CD8-positive, alpha-beta memory T cell (primary cell): ENCODE measurements at places on chromosomes 7 and 10. TPM values are rescaled to one million over a fixed set of nuclear protein-coding genes. Genes with fewer than 3 reads are reported as not detected.

DNA sequence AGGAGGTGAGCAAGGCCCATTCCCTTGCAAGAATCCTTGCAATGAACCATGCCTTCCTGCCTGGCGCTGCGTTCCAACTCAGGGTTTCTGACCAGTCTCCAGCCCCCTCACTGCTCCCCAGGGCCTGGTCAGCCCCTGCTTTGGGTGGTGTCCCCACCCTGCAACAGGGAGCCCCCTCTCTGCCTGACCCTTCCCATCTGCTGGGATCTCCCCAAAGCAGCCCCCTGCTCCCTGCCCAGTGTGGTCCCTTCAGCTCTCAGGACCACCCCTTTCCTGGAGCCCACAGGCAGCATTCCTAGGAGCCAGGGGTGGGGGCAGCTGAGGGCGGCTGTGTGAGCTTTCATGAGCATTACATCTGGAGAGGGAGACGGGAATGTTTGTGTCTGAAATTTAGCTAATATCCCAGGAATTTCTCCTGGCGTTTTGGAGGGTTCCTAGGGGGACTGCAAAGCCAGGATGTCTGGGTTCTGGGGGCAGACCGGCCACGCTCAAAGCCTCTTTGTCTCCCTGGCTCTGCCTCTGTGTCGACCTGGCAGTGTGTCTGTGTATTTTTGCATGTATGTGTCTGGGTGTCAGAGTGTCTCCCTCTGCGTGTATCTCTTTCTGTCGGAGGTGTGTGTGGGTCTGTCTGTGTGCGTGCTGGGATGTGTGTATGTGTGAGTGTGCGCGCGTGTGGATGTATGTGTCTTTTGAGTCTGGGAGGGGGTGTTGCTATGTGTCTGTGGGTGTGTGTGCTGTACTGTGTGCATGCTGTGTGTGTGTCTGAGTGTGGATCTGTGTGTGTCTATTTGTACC is 300.5 kb upstream of the ZMIZ1 start:
- no peaks in the 10 kb centered on the region for H3K4me1 ChIP-seq
- no peak overlapping the region for H3K27ac ChIP-seq
- no peak overlapping the region for H3K4me3 ChIP-seq
- H3K27me3 ChIP-seq: no peaks in the 10 kb centered on the region
- no peaks in the 10 kb centered on the region for H3K36me3 ChIP-seq

DNA sequence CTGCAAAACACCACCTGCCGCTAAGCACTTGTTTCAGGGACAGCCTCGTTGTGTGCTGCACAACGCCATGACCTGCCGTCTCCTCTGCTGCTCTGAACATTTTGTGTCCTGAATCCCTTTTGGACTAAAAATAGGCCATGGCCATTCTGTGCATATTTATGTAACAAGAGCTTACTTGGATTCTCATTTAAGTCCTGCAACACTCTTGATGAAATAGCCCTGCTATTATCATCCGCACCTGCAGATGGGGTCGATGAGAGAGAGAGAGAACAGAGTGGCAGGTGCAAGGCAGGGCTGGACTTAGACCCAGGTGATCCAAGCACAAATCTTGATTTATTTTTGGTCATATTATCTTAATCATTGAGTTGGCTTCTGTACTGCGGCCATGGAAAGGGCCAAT is 121.2 kb upstream of the PRKCQ start:
- no peaks in the 10 kb centered on the region for H3K4me1 ChIP-seq
- no peaks in the 10 kb centered on the region for H3K27me3 ChIP-seq
- H3K27ac ChIP-seq: no peak overlapping the region
- H3K36me3 ChIP-seq: no peaks in the 10 kb centered on the region
- no peak for DNase-seq

The SPAM1 gene
- not detected for polyA plus RNA-seq

DNA sequence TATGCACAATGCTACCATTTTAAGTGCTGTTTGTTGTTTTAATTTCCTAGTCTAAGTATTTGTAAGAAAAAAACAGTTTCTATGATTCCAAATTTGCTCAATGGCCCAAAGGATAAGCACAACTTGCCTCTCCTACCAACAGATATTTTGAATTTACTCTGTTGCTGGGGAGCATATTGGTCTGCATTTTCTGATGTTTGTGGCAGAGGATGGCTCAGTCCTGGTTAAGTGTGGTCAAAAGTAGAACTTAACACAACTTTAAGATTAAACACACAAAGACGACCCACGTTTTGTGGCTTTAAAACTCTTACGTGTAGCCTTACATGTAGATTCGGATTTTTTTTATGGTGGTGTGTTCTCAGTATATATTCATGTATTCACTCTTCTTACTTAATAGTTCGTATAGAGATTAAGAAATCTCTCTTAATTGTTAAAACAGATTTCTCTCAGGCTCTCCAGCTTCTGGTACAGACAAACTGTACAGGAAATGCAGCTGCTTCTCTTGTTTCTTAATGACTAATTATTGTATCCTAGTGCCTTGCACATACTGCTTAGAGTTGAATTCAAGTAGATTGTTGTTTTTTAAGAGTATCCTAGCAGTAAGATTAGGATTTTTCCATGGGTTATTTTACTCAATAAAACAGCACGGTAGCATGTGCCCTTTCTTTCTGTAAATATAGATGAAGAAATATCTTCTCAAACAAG is 86.2 kb downstream of the GPR85 start:
- no peaks in the 10 kb centered on the region for H3K27me3 ChIP-seq
- H3K4me1 ChIP-seq: no peaks in the 10 kb centered on the region
- H3K4me3 ChIP-seq: no peak overlapping the region
- DNase-seq: no peak

- no peak for DNase-seq
- H3K4me1 ChIP-seq: peaks cover 16% of the 10 kb centered on the region
- no peaks in the 10 kb centered on the region for H3K36me3 ChIP-seq
- peaks cover 4% of the 10 kb centered on the region for H3K27me3 ChIP-seq
- no peak overlapping the region for H3K27ac ChIP-seq
Observed at GRCh38 chr10:46285966-46286620, 704 bp upstream of the ANTXRL start.

GRCh38 chr7:10212649-10213048 is 761.0 kb upstream of the PHF14 start:
- no peaks in the 10 kb centered on the region for H3K27me3 ChIP-seq
- no peak overlapping the region for H3K4me3 ChIP-seq
- no peak for DNase-seq
- no peak overlapping the region for H3K27ac ChIP-seq
- H3K36me3 ChIP-seq: no peaks in the 10 kb centered on the region

The CTTNBP2 gene
- not detected for polyA plus RNA-seq

- H3K27ac ChIP-seq: peak overlapping the region; percentile 67
- no peak for DNase-seq
- peak overlapping the region; percentile 57 for H3K4me3 ChIP-seq
- H3K27me3 ChIP-seq: no peaks in the 10 kb centered on the region
- no peaks in the 10 kb centered on the region for H3K36me3 ChIP-seq
Observed at GRCh38 chr7:130141161-130141883, 63.9 kb downstream of the TMEM209 start.

The ZNF789 gene
- 6.1 TPM for polyA plus RNA-seq

The LRIT1 gene
- polyA plus RNA-seq: not detected

DNA sequence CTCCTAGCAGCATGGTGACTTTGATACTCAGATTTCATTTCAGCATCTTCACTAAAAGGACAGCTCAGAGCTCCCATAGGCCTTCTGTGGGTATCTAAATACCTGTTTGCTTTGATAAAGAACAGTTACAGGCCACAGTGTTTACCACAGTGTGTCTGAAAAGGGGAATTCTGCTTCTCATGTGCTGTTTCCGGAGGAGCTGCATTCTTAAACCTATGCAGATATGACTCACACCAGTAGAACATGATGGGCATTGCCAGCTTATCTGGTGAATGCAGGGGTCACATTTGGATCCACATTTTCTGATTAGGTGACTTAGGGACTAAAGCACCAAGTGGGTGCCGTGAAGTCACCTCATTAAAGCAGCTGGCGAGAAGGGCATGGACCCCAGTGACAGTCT is 52.6 kb downstream of the TRRAP start:
- no peak overlapping the region for H3K27ac ChIP-seq
- H3K4me1 ChIP-seq: peaks cover 12% of the 10 kb centered on the region
- H3K36me3 ChIP-seq: peaks cover 50% of the 10 kb centered on the region
- peak; percentile 18 for DNase-seq
